ENCODE measurements at places on chromosomes 4 and X.

DNA sequence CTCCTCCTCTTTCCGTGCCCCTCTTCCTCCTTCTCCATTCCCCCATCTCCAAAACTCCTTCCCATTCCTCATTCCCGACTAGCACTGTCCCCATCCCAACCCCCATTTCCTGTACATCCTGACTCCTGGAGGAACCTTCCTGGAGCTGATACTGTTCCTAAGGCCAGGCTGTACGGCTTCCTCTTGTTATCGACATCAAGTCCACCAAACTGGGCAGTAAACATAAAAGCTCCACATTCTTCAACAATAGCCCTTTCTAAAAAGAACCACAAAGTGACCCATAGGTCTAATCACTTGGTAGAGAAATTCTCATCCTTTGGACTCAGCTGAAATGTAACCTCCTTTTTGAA is 22.9 kb downstream of the AWAT2 start:
- no peak for DNase-seq

GRCh38 chr4:70559924-70560323 is 32.1 kb upstream of the AMBN start:
- DNase-seq, result no peak

DNA sequence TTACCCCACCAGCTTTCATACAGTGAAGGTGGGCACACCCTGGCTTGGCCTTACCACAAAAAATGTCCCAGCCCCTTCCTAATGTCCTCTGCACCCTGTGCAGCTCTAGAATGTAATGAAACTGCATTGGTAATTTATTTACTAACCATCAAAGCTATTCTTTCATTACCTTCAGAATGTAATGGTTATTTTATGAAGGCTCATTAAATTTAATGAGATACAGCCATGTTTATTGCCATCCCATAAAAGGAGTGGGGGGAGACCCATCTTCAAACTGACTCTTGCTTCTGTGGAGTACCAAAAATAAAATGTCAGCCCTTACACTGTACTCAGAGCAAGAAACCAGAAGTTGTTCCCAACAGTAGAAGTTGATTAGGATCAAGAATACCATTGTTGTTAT is 25.0 kb downstream of the NKX6-1 start:
- DNase-seq, result no peak

- no peak for DNase-seq
These were observed 2.0 kb downstream of the ANTXR2 start for GRCh38 chr4:80070880-80071603.

- DNase-seq, result no peak
These were observed 7.3 kb downstream of the LCORL start for GRCh38 chr4:18014269-18014668.

DNA sequence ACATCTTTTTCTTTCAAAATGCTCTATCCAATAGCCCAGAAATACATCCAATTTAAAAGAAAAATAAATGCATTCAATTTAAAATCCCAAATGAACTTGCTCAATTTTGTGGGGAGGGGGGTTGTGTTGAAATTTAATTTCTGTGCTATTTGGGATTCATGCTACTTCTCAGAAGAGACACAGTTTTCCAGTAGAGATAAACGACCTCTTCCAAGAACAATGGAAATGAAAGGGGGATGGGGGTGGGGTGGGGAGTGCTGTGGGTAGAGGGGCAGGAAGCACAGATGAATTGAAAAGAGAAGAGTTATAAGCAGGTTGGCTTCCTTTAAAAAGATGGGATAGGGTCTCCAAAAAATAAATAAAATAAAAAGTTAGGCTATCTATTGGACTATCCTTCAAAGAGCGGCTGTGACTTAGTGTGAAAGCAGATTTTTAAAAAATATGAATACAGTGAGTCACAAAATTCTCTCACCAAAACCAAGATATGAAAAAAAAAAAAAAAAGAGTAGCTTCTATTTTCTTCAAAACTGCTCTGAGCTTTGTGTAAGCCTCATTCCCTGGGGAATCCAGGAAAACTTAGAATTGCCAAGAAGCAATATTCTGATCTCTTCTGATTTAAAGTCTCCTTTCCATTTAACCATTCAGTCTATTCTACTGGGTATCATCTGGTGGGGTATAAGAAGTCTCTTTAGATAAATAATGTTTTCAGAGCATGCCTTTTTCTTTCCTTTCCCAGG is 324.3 kb downstream of the PTTG2 start:
- peak; percentile 71 for DNase-seq

- DNase-seq, result no peak
These were observed 840 bp downstream of the GRID2 start for GRCh38 chr4:92304606-92305005.

GRCh38 chr4:74206088-74206825 is 48.3 kb downstream of the MTHFD2L start:
- peak; percentile 90 for DNase-seq

DNA sequence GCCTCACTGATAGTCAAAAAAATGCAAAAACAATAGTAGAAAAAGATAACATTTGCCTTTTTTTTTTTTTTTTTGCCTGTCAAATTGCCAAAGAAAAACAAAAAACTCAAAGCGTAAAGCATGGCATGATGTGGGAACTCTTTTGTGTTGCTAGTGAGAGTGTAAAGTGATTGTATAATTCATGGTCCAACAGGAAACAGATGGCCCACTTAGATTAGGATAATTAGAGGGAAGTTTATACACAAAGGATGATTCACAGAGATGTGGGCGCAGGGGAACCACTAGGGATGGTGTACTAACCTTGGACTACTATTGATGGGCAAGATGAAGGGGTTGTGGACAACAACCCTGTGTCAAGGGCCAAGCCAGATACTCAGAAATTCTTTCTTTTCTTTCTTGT is 16.4 kb downstream of the MCUB start:
- DNase-seq, result no peak

GRCh38 chr4:83556006-83556707 is 20.2 kb downstream of the GPAT3 start:
- no peak for DNase-seq

DNA sequence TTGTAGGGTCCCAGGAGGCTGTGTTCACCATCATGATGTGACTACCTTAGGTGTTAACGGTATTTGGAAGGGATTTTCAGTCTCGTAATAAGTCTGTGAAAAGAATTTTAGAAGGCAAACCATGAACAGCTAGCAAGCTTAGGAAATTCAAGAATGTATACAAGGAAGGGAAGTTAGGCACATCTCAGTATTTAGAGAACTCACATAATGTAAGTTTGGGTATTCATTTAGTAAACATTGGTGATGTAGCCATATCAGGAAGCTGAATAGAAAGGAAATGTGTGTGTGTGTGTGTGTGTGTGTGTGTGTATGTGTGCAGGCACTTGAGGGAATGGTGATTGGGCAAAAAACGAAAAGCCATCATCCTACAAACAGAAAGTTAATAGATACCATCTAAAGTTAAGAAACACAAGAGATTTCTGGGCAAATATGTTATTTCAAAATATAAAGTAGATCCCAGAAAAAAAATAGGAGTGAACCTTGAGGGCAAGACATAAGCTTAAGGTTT is 34.7 kb upstream of the PRKX start:
- DNase-seq, result no peak

DNA sequence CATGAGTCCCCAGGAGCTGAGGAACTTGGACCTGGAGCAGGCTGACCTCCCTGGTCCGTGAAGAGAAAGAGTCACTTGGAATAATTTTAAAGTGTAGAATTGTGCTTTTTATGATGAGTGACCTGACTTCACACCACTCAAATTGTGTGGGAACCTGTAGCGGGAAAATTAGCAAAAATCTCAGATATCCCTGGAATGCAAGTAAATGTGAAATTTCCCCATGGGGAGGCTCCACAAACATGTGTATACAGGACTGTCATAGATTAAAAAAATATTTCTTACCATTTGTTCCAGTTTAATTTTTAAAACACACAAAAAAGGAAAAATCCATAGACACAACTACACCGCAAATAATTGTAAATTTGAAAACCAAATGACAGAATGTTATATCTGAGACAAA is 1079.6 kb upstream of the PABPC4L start:
- peak; percentile 85 for DNase-seq

DNA sequence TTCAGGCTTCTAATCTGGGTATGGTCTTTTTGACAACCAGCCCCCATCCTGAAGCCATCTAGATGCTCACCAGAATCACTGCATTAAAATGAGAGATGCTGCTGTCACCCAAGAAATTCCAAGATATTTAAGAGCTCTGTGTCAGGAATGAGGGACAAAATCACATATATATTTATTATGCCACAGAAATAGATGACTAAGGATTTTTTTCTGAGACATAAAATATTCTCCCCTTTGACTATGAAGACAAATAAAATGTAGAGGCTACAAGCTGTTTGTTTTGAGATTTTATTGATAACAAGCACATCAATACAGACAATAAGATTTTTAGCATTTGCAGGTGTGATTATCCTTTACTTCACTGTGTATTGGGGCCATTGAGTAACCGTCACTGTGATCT is 77.4 kb downstream of the COMMD8 start:
- DNase-seq, result no peak

- no peak for DNase-seq
These were observed 452.9 kb downstream of the SPRY1 start for GRCh38 chr4:123849495-123849894.

- no peak for DNase-seq
These were observed 99.6 kb upstream of the INTU start for GRCh38 chr4:127533028-127533700.

DNA sequence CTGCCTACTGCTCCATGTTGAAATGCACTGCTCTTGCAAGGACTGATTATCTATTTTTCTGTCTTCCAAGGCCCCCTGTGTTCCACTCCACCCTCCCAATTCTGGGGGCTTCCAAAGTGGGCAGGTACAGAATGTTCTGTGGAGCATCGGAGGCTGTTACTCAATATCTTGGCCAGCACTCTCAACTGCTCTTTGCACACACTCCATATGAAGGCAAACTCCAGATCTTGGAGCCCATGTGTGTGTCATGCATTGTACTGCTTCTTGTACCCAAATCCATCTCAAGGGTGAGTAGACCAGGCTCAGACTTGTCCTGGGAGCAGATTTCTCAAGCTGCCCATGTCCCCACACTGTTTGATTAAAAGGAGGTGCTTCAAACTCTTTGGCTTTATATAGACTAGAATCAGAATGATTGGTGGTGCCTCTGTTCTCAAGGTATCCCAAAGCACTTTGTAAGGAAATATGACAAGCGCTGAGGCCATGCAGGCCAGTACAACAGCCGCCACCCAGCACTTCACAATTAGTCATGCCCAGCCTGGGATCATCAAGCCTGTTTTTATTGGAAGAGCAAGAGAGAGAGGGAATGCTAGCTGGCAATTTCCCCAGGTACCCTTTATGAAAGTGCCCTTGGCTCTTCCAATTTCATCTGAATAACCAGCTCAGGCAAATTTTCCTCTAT is 44.3 kb downstream of the AR start:
- peak; percentile 13 for DNase-seq

DNA sequence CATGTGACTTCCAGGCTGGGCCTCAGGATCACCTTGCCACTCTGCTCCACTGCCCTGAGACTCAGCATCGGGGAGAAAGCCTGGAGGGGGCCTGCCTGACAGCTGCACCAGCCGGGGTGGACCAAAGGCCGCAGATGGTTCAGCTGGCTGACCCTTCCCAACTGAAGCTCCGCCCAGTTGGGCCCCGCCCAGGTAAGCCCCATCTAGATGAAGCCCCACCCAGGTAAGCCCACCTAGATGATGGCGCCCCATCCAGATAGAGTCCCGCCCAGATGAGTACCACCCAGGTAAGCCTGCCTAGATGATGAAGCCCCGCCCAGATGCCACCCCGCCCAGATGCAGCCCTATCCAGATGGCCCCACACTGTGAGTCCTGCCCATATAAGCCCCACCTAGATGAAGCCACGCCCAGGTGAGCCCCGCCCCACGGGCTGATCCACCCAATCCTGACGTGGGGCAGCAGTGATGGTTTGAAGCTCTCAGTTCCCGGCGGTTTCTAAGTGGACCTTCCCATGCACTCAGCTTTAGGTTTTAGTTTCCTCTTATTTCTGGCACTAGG is 10.0 kb downstream of the ZFYVE28 start:
- no peak for DNase-seq

DNA sequence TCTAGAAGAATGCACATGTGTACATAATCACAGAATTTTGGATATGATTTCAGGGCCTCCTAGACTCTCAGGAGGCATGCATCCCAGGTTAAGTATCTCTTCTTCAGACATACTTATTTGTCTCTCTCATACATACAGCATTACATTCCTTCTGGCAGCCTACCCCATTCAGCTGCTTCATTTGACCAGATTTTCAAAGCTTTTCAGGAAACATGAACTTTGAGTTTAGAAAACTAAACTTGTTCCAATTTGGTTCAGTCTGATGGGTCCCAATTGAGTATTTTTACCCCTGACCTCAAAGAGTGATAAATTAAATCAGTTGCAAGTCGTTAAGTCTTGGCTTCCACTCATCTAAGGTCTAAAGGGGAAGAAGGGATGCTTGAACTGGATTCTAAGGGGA is 330.9 kb downstream of the ARHGAP24 start:
- DNase-seq, result no peak

GRCh38 chrX:73213734-73214425 is 771 bp downstream of the NAP1L2 start:
- no peak for DNase-seq

GRCh38 chr4:51885363-51885762 is 42.4 kb downstream of the DCUN1D4 start:
- DNase-seq, result peak; percentile 8

GRCh38 chrX:12868747-12869146 is 1.9 kb downstream of the TLR7 start:
- no peak for DNase-seq

- no peak for DNase-seq
These were observed 7.0 kb downstream of the PCDH10 start for GRCh38 chr4:133156096-133156495.

GRCh38 chr4:27027428-27027827 is 166.8 kb downstream of the STIM2 start:
- DNase-seq, result no peak

GRCh38 chr4:72194453-72194852 is 162.7 kb downstream of the NPFFR2 start:
- no peak for DNase-seq

- DNase-seq, result peak; percentile 9
These were observed 99.5 kb downstream of the PPP2R2C start for GRCh38 chr4:6372649-6373525.

GRCh38 chrX:19535476-19535875 is 20.2 kb upstream of the MAP3K15 start:
- DNase-seq, result peak; percentile 27

DNA sequence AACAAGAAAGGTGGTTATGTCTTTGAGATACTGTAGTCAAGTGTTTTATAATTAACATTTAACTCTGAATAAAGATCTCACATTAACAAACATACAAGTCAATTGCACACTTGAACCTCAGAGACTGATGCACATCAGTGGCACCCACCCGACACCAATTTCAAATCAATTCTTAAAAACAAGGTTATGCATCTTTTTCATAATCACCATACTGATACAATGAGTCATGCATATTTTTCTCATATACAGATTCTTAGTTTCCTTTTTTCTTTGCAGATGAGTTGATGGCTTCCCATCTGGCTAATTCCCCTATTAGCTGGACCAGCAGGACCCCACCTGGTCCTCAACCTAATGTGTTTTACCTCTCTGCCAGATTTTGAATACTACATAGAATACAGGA is 136.2 kb upstream of the RPL34 start:
- peak; percentile 17 for DNase-seq
